Head of caudate nucleus (tissue), 42 donors: ENCODE measurements at places on chromosomes 7 and 10.

DNA sequence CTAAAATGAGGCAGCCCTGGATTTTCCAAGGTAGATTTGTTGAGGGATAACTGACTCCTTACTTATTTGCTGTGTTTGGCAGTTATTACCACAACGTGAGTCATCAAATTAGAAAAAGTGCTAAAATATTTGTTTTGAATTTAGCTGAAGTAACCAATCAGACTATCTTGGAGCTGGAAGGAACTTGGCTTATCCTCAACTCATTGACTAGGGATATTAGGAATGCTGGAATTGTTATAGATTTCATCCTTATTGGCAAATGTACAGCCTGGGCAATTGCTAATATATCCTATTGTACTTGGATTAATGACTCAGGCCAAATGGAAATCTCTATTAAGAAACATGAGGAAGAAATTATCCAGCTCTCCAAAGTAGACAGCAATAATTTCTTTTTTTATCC lies 1189.0 kb upstream of the LRRN3 start:
- DNase-seq = no peak

DNA sequence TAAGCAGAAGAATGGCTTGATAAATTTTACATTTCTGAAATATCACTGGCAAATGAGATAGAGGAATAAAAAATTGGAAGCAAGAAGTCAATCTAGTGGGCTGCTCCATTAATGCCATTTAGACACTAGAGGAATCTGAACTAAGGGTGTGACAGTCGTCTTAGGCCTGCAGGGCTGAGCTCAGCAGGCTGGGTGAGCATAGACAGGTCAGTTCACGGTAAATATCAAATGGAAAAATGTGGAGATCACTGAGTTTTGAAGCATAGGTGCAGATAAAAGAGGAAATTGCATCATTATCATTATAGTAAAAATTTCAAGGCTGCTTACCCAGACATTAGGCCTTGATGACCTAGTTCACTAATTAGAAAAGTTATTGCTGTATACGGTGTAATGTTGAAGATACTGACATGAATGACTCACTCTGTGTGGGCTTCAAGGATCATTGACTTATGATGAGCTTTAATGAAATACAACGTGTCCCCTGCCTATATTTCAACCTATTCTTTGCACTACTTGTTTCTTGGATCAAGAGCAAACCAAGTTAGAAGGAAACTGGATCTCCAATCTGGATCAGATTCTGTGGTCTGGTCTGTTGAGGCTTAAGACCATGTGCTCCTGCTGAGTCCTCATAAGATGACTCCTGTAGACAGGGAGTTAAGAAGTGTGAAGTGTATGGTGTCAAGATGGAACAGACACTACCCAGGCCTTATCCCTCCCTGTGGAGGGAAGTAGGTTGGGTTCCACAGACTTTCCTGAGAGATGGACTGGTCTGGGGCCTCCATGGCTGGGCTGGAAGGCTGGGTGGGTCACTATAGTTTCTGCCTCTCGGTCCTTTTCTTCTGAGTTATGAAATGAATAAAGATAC lies 3.6 kb downstream of the OR2F2 start:
- no peak for DNase-seq

DNA sequence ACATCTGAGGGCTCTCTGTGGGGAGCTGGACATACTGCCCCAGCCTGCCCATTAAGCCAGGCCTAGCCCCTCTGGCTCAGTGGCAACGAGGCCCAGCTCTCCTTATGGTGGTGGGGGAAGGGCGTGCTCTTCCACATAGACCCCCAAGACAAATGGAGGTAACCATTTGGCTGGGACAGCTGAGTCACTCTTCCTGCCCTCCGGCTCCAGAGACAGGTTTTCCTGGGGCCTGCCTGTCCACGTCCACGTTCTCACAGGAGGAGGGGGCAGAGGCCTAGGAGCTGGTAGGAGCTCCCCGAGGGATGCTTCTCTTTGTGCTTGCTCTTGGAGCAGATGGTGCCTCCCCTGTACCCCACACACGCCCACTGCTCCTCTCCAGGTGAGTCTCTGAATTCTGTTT lies 33.5 kb downstream of the TSPAN15 start:
- DNase-seq = no peak

GRCh38 chr10:50398823-50399222 lies 147.5 kb upstream of the ASAH2 start:
- no peak for DNase-seq

- peak; percentile 67 for DNase-seq
Observed at GRCh38 chr7:48089046-48090003, at the start of gene UPP1. UPP1 (plus strand) TSS chr7:48089265; CDS start chr7:48094784, 5,519 bp downstream.

- DNase-seq = no peak
Observed at GRCh38 chr7:131148258-131148657, 179.4 kb upstream of the MKLN1 start.

- no peak for DNase-seq
Observed at GRCh38 chr7:138276891-138277290, 183.2 kb upstream of the TRIM24 start.

DNA sequence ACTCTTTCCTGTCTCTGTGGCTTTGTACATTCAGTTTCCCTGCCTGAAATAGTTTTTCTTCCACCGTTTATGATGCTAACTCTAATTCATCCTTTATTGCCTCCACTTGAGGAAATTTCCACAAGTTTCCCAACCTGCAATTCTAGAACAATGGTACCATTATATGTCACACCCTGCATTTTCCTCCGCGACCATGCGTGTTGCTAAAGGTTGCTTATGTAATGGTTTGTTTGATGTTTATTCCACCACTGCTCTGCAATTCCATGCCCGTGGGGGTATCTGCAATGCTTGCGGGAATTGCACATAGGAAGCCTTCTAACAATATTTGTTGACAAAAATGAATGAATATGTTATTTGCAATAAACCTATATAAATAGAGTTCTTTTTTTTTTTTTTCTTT lies 69.5 kb upstream of the ST8SIA6 start:
- DNase-seq = no peak

DNA sequence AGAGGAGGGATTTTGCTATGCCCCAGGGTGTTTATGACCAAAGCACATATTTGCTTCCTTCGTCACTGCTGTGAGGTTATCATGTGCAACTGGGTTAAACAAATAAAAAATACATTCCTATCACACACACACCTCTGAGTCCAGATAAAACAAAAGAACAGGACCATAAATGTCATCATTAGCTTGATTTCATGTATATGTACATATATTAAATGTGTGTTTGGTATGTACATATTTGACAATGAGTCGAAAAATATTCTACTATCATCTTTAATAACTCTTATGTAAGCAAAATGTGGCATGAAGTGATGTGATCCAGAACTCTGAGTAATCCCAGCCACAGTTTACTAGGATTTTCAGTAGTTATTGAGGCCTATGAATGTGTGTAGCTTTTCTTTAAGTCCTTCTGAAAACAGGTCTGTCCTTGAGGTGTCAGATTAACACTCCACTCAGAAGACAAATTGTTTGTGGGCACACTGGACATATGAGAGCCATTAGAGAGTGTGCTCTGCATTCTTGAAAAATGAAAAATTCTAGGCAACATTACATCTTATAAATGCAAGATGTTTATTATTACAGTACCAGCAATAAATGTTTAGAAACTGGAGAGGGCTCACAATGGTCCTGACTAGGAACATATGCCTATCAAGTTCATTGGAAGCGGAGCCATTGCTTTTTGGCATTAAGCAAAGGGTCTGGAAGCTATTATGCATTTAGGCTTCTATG lies 335.1 kb upstream of the SEMA3A start:
- no peak for DNase-seq

GRCh38 chr7:75835688-75836285 lies 22.2 kb upstream of the CCL24 start:
- DNase-seq = no peak

DNA sequence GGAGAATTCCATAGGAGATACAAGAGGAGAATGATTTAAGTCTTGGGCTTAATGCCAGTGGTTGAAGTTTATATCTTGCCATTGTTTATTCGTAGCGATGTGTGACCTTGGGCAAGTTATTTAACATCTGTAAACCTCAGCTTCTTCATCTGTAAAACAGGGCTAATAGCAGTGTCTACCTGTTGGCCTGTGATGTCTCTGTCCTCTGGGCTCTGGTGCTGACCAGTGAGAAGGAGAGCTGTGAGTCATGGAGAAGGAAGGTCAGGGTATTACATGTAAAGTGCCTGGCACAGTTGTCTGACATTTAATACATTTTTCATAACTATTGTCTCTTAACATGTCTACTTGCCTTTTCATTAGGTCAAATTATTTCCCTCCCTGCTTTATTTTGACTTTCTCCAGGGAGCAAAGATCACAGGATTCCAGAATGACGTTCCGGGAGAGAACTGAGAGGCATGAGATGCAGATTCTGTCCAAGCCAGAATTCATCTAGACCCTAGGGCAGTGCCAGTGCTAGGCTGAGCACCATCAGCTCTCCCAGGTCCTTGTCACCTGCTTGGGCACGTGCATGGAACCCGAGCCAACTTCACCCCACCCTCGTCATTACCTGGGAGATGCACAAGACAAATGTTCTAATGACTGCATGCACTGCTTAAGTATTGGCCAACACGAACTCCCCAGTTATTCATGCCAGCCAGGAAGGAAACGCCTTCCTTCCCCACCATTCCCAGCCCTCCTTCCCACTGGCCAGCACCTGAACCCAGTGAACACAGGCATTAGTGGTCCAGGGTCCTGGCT lies 187.9 kb downstream of the DPY19L1 start:
- no peak for DNase-seq

- DNase-seq = peak; percentile 41
Observed at GRCh38 chr7:155758348-155758747, 53.9 kb downstream of the SHH start.

- peak; percentile 13 for DNase-seq
Observed at GRCh38 chr10:75211007-75211691, 553 bp downstream of the VDAC2 start.

- DNase-seq = no peak
Observed at GRCh38 chr10:43857206-43857930, 208.7 kb upstream of the ZNF32 start.

DNA sequence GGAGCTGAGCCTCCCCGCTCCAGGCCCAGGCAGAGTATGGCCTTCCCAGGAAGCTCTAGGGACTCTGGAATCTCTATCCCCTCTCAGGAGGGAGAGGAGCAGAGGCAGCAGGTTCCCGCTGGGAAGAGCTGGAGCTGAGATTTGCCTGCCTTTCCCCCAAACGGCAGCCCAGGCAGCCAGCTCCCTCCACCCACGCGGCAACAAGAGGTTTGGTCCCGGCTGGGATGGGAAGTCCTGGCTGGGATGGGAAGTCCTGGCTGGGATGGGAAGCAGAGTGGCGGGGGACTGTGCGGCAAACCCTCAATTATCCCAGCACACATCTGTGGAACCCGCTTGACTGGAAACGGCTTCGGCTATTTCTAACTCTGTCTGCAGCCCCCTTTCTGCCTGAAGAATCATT lies 223.0 kb downstream of the ELFN1 start:
- DNase-seq = no peak

GRCh38 chr10:8072211-8072610 lies 17.7 kb downstream of the GATA3 start:
- no peak for DNase-seq

GRCh38 chr10:76287856-76288255 lies 856.4 kb downstream of the LRMDA start:
- DNase-seq = no peak

DNA sequence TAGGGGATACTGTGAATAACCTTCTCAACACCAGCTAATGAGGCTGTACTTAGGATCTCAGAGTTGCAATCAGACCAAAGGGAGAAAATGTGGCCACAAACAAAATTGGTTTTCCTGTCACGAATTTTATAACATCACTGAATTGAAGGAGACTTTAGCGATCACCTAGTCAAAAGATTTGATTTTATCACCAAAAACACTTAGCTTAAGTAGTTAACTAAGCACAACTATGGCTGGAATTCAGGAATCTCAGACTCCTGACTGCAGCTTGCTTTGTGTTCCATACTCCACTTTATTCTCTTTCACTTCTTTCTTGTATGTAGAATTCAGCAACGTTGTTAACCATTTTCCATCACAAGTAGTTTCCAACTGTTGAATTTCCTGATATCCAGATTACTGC lies 152.0 kb downstream of the SLC16A9 start:
- DNase-seq = no peak

GRCh38 chr7:156223935-156224832 lies 411.9 kb upstream of the SHH start:
- no peak for DNase-seq

GRCh38 chr7:150479023-150479716 lies 28.7 kb downstream of the GIMAP8 start:
- no peak for DNase-seq
